ENCODE measurements at places on chromosomes 4 and X. TPM values are rescaled to one million over a fixed set of nuclear protein-coding genes. Genes with fewer than 3 reads are reported as not detected.

NMU gene
- total RNA-seq, result 0.80 TPM

ATP2B3 gene
- not detected for total RNA-seq

PPP4R3C gene
- total RNA-seq, result not detected

MFAP3L gene
- total RNA-seq, result 2.5 TPM

PRDM5 gene
- total RNA-seq, result 6.4 TPM

DGAT2L6 gene
- total RNA-seq, result not detected

SSX4 gene
- not detected for total RNA-seq

ADGRG2 gene
- under 0.01 TPM for total RNA-seq

CLNK gene
- total RNA-seq, result not detected

LNX1 gene
- 1.0 TPM for total RNA-seq

ERVMER34-1 gene
- 0.13 TPM for total RNA-seq

DAPP1 gene
- 0.39 TPM for total RNA-seq

GABRG1 gene
- not detected for total RNA-seq

ADH1A gene
- total RNA-seq, result not detected

TMPRSS11E gene
- not detected for total RNA-seq

ITIH6 gene
- total RNA-seq, result not detected

IRS4 gene
- not detected for total RNA-seq

ADRA2C gene
- total RNA-seq, result not detected

TBX22 gene
- total RNA-seq, result not detected

HTN1 gene
- not detected for total RNA-seq

GALNTL6 gene
- total RNA-seq, result not detected

CFP gene
- 0.56 TPM for total RNA-seq

MAGEA11 gene
- not detected for total RNA-seq

RAB33B gene
- total RNA-seq, result 9.8 TPM

NHSL2 gene
- 0.78 TPM for total RNA-seq

ATOH1 gene
- not detected for total RNA-seq

CCDC110 gene
- total RNA-seq, result 0.88 TPM

TBC1D19 gene
- 17.7 TPM for total RNA-seq

All from epithelial cell of alveolus of lung (primary cell).